Activated B cell treated with CpG ODN at 0.5 μM for 24 hours (primary cell): ENCODE measurements at places on chromosomes 16 and 17. TPM values are rescaled to one million over a fixed set of nuclear protein-coding genes. Genes with fewer than 3 reads are reported as not detected.

The EVI2A gene
- total RNA-seq = 46.6 and 52.5 TPM in 2 replicates

The PIRT gene
- not detected in 2 replicates for total RNA-seq

The WNT9B gene
- total RNA-seq = not detected in 2 replicates

The DNAAF1 gene
- not detected in 2 replicates for total RNA-seq

The KRT13 gene
- total RNA-seq = not detected in 2 replicates

The SPN gene
- total RNA-seq = 2.4 and 2.7 TPM in 2 replicates

The OR2C1 gene
- 0.80 and 0.81 TPM in 2 replicates for total RNA-seq

The KRTAP4-1 gene
- total RNA-seq = not detected in 2 replicates
